ENCODE measurements at places on chromosomes 11 and 22.

DNA sequence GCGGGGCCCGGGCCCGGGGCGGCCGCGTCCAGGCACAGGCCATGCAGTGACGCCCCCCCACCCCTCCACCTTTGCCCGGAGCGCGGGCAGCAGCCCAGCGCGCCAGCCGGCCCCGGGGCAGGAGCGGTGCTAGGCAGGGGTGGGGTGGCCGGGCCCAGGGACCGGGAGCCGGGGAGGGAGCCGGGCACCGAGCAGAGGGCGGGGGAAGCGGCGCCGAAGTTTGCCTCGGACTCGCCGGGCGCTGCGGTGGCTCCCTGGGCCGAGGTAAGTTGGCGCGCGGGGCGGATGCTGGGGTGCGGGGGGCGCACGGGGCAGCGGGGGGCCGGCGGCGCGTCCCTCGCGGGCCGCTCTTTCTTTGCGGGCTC, 332 bp downstream of the TEAD1 start:
- DNase-seq = no peak

DNA sequence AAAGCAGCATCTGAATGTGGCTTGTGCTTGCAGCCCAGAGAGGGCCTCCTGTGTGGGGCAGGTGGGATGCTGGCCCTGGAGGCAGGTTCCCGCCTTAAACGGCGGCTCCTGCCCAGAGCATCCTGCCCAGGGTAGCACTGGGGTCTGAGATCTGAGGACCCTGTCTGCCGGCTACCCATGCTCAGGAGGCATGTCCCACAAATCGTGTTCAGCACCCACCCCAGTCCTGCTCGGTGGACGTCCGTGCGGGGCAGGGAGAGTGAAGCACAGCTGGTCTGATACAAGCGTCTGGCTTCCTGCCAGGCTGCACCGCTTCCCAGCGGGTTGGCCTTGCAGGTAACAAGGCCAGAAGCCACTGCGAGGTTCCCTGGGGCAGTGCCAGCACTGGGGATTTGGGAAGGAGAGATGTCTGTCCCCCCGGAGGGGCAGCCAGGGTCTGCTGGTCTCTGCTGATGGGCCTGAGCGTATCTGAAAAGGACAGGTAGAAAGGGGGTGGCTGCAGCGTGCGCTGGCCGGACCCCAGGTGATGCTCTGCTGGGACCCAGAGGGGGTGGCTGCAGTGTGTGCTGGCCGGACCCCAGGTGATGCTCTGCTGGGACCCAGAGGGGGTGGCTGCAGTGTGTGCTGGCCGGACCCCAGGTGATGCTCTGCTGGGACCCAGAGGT, 3.6 kb downstream of the TRABD start:
- no peak for DNase-seq

DNA sequence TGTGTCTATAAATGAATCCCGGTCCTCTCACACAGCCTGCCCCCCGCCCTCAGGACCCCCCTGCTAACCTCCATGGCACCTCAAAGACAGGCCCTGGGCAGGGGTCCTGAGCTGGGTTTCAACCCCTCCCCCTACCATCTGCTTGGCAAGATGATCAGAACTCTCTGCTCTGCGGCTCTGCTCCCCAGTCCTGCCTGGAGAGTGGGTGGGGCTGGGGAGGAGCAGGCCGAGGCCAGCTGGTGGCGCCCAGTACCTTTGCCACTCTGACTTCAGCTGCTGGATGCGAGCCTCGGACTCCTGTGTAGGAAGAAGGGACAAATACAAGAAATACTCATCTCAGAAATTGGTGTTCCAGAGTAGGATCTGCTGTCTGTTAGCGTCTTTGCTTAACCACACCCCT, 15.0 kb downstream of the SUN2 start:
- no peak for DNase-seq

DNA sequence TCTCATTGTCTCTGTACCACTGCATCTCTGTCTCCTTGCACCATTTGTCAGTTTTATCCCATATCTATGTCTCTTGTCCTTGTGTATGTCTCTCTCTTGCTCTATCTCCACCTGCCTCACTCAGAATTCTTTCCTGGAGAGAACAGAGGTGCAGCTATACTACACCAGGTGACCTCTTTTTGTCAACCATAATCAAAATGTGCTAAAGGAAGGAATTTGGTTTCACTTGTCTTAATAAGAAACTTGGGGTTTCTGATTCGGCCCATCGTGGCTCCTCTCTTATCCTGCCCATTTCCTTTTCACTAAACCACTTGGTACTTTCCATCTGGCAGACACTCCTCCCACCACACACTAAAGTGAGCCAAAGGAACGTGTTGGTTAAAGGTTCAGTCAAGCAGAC, 2.0 kb upstream of the C11orf42 start:
- DNase-seq = no peak

GRCh38 chr11:60951904-60952741, at the start of gene SLC15A3:
TSS of gene SLC15A3 (minus strand) at chr11:60952176. CDS start at chr11:60951551, 625 bp downstream.
- peak; percentile 12 for DNase-seq

DNA sequence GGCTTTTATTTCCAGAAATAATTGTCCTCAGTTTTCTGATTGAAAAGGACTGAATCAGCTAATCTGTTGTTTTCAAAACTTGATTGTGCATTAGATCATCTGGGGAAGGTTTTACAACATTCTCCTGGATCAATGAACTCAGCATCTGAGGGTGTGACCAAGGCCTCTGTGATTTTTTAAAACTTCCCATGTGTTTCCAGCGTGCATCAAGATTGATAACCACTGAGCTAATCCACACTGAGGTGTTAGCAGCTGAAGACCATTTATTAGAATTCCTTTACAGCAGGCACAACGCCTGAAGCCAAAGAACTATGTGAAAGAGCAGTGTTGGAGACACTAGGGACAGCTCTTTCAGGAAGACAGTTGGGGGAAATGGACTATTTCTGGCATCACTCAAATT, 10.2 kb downstream of the VSTM5 start:
- no peak for DNase-seq

DNA sequence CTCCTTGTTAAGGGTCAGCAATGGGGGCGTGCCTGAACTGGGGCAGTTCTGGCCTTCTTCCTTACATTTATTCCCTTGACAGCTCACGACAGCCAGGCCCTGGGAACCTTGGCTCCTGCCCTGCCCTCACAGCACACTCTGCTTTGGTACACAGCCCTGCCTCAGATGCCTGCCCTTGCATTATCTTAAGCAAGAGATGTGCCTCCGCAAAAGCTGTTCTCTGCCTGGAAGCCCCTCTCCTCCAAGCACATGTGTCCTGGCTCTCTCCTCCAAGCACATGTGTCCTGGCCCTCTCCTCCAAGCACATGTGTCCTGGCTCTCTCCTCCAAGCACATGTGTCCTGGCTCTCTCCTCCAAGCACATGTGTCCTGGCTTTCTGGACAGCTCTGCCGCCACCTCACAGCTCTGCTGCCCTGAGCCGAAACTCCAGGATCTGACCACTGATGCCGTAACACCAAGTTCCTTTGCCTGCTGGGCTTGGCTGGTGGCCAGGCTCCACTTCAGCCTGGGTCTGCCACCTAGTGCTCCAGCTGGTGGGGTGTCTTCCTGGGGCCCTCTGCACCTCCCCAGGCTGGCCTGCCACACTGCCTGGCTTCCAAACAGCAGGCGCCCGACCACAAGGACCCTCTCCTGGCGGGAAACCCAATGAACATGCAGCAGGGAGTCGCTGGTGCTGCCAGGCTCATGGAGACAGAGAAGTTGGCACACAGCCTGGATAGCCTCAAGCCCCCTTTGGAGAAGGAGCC, 53.0 kb downstream of the SCUBE1 start:
- DNase-seq = no peak

GRCh38 chr11:122405547-122406341, 249.8 kb upstream of the UBASH3B start:
- no peak for DNase-seq

Data from GM04503 (cell line).